Suppressor macrophage treated with lipopolysaccharide for 4 hours (primary cell): ENCODE measurements at places on chromosomes 5 and 9.

GRCh38 chr5:144583541-144584449 is 413.1 kb downstream of the KCTD16 start:
- no peak for DNase-seq

DNA sequence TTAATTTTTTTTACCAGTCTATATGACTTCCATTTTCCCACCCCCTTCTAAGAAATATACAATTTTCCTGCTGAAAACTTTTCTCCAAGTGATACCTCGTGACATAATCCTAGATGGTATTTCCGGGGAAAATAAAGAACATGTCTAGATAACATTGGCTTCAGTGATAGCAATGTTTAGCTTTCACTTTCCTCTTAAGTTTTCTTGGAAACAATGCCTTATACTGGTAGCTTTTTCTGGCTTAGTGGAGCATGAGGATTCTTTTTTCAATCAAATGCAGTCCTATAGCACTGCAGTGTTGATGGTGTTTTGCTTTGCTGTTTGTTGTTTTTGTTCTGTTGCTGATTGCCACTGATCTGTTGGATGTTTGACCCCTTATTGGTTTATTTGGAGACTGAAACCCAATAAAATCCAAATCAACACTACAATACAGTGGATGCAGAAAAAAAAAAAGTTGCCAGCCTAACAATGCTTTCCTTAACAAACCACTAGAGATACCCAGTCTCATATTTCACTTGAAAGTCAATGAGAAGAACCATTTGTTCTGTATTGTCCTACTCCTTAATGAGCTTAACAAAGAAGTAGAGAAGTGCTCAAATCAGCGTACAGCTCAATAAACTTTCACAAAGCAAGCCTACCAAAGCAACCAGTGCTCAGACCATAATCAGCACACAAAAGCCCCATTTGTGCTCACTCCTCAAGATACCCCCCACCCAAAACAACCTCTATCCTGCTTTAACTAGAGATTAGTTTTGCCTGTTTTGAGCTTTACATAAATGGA is 74.2 kb upstream of the GRAMD2B start:
- no peak for DNase-seq

DNA sequence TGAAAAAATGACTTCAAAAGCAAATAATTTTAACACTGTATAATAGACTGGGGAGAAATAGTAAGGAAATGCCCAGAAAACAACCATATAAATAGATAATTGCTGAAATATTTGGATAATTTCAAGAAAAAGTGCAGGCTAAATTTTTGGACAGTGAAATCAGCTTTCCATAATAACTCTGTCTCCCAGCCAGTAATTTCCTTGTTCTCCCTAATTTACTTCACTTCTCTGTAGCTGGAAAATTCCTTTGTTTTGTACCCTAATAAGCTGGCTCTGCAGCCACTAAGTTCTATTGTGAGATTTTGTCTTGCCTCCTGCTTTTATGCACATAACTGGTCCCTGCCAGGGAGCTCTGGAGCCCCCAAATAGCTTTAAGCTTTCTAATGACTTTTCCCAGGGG is 27.7 kb downstream of the PRDM6 start:
- DNase-seq, result no peak

DNA sequence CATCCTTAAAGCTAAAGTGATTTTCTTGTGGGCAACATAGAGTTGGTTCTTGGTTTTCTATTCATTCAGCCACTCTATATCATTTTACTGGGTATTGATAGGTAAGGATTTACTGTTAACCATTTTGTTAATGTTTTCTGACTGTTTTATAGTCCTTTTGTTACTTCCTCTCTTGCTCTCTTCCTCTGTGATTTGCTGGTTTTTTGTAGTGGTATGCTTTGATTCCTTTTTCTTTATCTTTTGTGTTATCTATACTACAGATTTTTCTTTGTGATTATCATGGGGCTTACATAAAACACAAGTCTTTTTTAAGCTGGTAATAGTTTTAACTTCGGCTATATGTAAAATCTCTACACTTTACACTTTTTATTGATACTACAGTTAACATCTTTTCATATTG is 43.3 kb downstream of the CREBRF start:
- no peak for DNase-seq

DNA sequence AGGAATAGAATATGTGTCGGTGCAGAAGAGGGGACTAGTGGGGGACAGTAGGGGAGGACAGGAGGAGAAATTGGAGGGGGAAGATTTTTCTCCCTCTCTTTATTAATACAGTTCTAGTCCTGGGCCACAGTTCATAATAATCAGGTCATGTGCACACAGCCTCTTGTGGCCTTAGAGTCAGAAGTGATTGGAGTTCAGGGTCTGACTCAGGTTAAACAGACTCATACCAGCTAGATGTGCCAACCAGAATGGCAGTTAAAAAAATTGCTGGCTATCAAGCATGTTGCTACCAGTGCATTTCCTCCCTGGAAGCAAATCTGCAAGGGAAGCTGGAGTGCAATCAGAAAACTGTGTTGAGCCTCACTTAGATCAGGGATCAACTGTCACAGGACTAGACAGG is 132.7 kb upstream of the MAP1B start:
- DNase-seq, result no peak

- no peak for DNase-seq
These were observed 26.5 kb upstream of the CDKN2B start for GRCh38 chr9:22035591-22036011.

GRCh38 chr5:126506079-126506478 is 82.9 kb downstream of the GRAMD2B start:
- no peak for DNase-seq

DNA sequence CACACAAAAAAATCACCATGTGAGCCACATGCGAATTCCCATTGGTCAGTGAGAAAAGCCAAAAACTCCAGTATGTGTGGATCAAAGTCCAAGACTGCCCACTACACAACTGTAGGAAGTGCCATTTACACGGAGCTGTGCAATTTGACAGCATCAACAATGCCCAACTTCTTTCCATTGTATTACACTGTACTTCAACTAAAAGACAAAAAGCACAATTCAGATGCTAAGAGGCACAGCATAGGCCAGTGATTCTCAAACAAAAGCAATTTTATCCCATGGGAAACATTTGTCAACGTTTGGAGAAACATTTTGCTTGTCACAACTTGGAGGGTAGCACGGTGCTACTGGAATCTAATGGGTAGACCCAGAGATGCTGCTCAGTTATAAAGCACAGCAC is 39.8 kb downstream of the IARS1 start:
- no peak for DNase-seq

- DNase-seq, result no peak
These were observed 678.7 kb downstream of the MAT2B start for GRCh38 chr5:164184158-164184557.

DNA sequence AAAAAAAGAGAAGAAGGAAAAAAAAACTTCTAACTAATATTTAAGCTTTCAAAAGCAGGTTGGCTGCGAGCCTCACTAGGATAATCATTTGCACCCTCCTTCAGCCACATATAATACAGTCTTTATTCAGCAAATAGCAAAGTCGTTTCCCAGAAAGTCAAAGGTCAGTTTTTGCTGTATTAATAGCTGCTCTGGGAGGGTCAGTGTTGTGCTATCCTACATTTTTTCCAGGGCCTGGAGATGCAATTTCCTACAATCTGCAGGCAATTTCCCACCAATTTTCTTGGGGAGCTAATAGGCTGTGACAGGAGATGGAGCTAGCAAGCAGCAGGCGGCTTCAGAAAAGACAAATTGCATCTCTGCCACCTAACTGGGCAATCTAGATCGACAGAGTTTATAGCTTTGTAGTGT is 136.8 kb downstream of the TLE1 start:
- no peak for DNase-seq
